Activated effector memory CD4-positive, alpha-beta T cell treated with Interleukin-2 at 50 U/mL for 16 hours (primary cell): ENCODE measurements at places on chromosomes 3 and 15.

GRCh38 chr3:6249679-6250078, 611.2 kb upstream of the GRM7 start:
- DNase-seq = no peak

GRCh38 chr3:186823386-186823785, 17.1 kb upstream of the RFC4 start:
- DNase-seq = no peak

DNA sequence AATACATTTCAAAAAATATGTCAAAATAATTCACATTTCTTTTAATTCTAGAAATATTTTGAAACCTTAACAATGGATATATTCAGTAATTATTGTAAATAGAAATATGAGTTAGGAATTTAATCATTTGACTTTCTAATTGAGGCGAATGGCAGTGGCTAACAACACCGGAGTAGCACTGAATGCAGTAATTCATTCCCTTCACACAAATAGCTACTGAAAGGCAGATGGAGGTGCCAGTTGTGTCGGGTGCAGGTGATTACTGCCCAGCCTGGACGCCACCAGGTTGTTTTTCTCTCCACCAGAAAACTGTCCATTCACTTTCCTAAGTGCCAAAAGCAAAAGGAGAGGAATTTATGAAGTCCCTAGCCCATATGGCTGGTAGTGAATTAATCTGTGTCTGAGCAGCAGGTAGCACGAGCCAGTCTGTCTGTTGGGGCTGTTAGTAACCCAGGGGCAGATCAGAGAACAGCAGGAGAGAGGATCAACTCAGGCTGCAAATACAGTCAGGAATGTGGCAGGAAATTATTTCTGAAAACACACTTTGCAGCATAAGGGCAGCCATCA, 79.3 kb upstream of the GMNC start:
- DNase-seq = no peak

- no peak for DNase-seq
Measured at GRCh38 chr3:190306513-190307163, 15.6 kb downstream of the CLDN1 start.
